ENCODE measurements at places on chromosomes 5 and 9.

DNA sequence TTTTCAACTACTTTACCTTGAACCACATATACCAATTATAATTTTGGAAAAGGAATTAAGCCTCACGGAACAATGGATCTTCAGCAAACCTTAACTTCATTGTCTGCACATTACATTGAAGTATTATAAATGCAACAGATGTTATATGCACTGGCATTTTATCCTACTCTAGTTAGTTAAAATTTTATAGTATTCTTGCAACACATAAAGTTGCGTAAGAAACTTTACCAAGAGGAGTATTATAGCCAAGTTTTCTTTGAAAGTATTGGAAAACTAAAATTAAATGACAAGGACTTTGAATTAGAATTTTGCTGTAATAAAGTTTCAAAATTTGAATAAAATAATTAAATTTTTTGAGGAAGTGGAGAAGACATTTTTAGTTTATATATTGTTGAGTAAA, 63.4 kb upstream of the SREK1 start:
- no peak for DNase-seq

GRCh38 chr9:133135146-133135745, 14.2 kb upstream of the RALGDS start:
- no peak for DNase-seq

GRCh38 chr5:168015506-168015905, 275.9 kb upstream of the WWC1 start:
- no peak for DNase-seq

GRCh38 chr5:169939731-169940130, 40.6 kb downstream of the INSYN2B start:
- DNase-seq, result no peak

DNA sequence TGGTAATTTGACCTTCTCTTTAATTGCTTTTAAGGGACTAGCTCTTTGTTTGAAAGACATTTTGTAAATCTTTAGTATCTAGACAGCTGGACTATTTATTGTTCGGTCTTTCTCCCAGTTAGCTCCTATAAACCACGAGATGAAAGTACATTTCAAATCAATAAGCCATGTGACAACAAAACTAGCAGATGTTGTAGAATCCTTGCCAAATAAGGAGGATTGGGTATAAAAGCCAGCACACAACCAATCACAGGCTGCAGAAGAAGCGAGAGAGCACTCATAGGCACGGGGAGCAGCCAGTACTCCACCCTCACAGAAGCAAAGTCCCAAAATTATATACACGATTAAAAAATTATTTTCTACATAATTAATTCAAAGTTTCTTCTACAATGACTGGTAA, 8.1 kb upstream of the OMD start:
- DNase-seq, result no peak

GRCh38 chr5:32135086-32135485, 39.0 kb downstream of the GOLPH3 start:
- DNase-seq, result no peak

Data from NCI-H510A (cell line).